ENCODE measurements at places on chromosomes 3 and 15. TPM values are rescaled to one million over a fixed set of nuclear protein-coding genes. Genes with fewer than 3 reads are reported as not detected.

DNA sequence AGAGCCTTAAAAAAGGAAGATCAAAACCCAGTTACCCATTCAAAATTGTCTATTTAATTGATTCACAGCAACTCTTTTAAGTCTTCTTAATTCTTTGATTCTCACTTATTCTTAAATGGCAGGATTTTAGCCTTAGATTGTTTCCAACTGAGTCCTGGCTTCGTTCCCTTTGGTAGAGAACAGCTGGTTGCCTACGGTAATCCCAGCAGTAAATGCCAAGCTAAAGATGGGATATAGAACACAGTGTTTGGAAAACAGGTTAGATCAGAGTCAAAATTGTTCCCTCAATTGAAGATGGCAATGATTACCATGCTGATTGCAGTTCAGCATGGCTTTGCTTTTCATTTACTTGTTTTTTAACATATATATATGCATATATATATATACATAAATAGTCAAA, 300.9 kb downstream of the PYDC2 start:
- no peak overlapping the region for H3K27ac ChIP-seq
- H3K4me1 ChIP-seq: no peaks in the 10 kb centered on the region
- DNase-seq: no peak
- H3K4me3 ChIP-seq: no peak overlapping the region
- H3K36me3 ChIP-seq: no peaks in the 10 kb centered on the region

DNA sequence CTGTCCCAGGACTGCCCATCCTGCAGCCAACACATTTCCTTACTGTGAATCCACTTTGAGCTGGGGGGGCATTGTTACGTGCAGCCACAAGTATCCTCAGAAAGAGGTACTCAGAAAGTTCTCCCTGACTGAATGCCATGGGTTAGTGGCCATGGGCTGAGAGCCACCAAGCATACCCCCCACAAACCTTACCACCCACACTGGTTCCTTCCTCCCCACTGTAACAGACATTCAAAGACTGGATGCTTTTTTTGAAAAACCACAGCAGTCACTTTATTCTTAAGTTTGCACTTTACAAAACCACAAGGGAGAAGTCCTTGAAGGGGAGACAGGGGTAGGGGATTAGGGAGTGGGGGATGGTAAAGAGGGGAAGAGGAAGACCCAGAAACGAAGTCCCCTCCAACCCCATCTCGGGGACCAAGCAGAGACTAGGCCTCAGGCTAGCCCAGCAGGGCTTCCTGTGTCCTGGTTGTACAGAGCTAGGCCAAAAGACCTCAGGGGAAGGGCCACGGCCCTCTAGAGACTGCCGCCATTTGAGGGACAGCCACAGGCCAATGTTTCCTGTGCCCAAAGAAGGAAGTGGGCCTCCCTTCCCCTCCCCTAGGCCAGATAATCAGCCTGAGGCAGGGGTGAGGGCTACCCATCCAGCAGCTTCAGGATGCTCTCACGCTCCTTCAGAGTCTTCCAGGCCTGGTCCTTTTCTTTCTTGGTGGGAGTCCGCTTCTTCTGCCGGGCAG, 10.1 kb upstream of the CAMK1 start:
- H3K27me3 ChIP-seq: no peaks in the 10 kb centered on the region
- H3K27ac ChIP-seq: no peak overlapping the region
- no peak for DNase-seq
- H3K36me3 ChIP-seq: peaks cover 39% of the 10 kb centered on the region
- H3K4me3 ChIP-seq: no peak overlapping the region
- H3K4me1 ChIP-seq: peaks cover 16% of the 10 kb centered on the region

DNA sequence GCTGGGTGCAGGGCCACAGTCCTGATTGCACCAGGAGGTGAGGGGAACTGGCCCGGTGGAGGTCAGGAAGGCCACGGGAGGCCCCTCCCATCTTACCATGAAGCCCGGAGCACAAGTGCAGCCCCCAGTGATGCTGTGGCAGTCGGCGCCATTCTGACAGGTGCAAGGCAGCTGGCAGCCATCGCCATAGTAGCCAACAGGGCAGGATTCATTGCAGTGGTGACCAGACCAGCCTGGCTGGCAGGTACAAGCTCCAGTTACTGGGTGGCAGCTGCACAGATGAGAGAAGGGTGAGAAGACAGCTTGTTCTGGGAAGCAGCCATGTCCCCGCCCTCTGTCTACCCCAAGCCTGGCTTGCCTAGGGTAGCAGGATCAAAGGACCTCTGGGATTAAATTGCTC, 88.2 kb downstream of the RAB11A start:
- no peaks in the 10 kb centered on the region for H3K36me3 ChIP-seq
- no peak for DNase-seq
- no peak overlapping the region for H3K27ac ChIP-seq
- 0 out of 2 replicates have a peak, but pooled peaks cover 5% of the 10 kb centered on the region for H3K4me1 ChIP-seq

DNA sequence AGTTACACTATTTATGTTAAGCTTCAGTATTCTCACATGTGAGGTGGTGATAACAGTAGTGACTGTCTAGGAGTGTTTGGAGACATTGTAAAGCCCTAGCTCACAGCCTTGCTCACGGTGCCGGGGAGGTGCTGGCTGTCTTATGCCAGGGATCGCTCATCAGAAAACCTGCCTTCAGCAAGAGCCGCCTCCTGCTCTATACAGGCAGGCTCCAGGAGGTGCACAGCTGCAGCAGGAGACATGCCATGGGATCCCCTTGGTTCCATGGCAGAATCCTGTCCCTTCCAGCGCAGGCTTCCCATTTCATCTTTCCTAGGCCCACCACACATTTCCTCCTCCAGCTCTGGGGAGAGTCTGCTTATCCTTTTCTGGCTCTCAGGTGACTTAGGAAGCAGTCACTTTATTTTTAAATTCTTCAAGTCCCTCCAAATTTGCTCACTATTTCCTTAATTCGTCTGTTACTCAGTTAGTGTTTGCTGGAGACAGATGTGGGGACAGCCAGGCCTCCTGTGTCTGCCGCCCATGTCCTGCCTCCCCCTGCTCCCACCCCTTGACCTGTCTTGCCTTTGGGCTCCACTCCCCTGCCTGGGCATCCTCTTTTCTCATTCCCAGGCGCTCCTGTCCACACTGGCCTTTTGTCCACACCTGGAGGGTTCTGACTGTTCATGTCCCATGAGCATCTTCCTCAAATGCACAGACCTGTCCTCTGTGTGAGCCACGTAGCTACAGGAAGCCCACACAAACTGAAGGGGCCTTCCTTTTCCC, 31.7 kb downstream of the SLCO2A1 start:
- H3K4me3 ChIP-seq: no peak overlapping the region
- no peak for DNase-seq
- no peak overlapping the region for H3K27ac ChIP-seq

DNA sequence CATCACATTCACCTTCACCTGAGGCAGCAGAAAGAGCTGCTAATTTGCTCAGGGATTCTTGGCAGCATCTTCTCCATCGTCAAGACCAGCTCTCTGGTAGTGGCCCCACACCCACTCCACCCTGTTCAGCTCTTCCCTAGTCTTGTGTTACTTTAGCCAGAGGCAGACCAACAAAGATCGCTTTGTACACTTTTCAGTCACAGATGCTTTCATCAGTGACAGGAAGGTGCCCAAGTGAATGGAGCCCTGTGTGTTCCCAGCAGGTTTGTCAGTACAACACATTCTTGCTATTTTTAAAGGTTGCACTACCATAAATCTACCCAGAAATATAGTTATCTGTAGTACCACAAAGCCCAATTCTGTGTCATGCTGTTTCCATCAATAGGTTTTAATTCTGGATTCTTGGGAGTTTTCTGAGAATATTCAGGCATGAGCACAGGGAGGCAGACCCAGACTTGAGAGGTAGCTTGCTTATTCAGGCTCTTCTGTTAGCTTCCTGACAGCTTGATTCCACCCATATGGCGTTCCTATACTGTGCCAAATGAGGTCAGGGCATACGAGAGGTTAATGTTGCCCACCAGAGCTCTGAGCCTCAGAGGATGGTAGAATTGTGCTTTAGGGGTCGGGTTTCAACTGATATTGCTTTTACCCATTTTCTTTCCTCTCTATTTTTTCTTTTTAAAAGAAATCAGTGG, 109.8 kb upstream of the MANF start:
- H3K4me3 ChIP-seq: no peak overlapping the region
- no peak for DNase-seq
- H3K36me3 ChIP-seq: no peaks in the 10 kb centered on the region
- H3K4me1 ChIP-seq: no peaks in the 10 kb centered on the region
- H3K27ac ChIP-seq: no peak overlapping the region
- H3K27me3 ChIP-seq: no peaks in the 10 kb centered on the region

- no peak for DNase-seq
- H3K4me3 ChIP-seq: no peak overlapping the region
- H3K27ac ChIP-seq: no peak overlapping the region
- H3K27me3 ChIP-seq: no peaks in the 10 kb centered on the region
- no peaks in the 10 kb centered on the region for H3K36me3 ChIP-seq
These were observed 10.6 kb downstream of the TMEM158 start for GRCh38 chr3:45215466-45215865.

- no peak for DNase-seq
- peaks cover 45% of the 10 kb centered on the region for H3K36me3 ChIP-seq
- no peaks in the 10 kb centered on the region for H3K27me3 ChIP-seq
- H3K4me1 ChIP-seq: no peaks in the 10 kb centered on the region
- no peak overlapping the region for H3K4me3 ChIP-seq
These were observed 59.8 kb downstream of the SNX4 start for GRCh38 chr3:125460233-125460632.

DNA sequence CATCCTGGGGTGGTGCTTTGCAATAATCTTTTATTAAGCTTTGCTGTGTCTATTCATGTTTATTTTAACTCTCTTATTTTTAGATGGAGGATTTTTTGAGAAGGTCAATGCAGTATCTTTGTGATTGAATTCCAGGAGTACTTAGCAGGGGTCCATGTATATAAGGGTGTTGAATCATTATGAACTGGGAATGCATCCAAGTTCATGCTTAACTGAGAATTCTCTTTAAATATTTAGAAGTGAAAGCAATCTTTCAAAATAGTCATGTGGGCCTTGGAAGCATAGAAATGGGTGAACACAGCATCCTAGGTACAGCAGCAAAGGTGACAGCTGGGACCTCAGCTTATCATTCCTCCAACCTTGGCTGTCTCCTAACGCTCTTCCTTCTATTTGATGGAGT, 27.3 kb downstream of the SPTSSB start:
- H3K4me1 ChIP-seq: peaks cover 52% of the 10 kb centered on the region
- no peaks in the 10 kb centered on the region for H3K27me3 ChIP-seq
- DNase-seq: no peak
- H3K36me3 ChIP-seq: no peaks in the 10 kb centered on the region

DNA sequence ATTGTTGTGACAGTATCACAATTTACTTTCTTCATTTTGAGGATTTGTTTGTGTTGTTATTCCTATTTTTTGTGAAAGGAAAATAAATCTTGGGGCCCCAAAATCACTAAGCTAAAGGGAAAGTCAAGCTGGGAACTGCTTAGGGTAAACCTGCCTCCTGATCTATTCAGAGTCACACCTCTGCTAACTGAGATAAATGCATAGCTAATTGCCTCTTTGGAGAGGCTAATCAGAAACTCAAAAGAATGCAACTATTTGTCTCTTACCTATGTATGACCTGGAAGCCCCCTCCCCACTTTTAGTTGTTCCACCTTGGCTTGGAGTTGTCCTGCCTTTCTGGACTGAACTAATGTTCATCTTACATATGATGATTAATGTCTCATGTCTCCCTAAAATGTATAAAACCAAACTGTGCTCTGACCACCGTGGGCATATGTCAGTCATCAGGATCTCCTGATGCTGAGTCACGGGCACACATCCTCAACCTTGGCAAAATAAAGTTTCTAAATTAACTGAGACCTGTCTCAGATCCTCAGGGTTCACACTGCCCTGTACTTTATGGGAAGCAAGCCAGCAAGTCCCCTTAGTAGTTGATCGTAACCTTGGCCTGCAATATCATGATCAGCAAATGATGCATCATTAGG, 523.2 kb upstream of the GOLIM4 start:
- H3K4me3 ChIP-seq: no peak overlapping the region
- DNase-seq: no peak

DNA sequence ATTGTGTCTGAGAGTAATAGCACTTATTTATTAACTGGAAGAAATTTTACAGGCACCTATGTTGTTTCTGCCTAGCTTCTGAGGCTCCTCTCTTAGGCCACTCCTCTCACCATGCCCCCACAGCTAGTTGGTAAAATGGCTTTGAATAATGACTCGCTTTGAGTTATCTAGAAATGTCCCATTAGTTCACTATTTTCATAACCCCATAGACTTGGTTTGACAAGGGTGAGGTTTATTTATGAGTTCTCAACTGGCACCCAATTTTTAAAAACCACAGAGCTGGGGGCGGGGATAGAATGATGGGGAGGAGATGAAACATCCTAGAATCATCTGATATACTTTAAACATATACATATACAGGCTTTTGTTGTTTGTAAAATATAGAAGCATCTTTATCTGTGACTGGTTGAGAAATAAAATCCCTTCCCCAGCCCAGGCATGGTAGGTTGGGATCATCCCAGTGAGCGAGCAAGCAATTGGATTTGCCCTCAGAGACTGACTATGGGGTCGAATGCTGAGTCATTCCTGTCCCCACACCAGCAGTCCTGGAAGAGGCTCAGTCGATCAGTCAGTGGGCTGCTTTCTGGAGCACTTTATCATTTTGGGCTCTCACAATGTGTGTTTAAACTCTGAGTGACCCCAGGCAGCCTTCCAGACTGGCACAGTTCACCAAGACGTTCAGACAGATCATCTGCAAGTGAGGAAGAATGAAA, 60.2 kb upstream of the TSEN2 start:
- no peak for DNase-seq

GRCh38 chr15:101702077-101702476, 22.2 kb downstream of the TARS3 start:
- DNase-seq: no peak
- no peaks in the 10 kb centered on the region for H3K4me1 ChIP-seq
- no peaks in the 10 kb centered on the region for H3K27me3 ChIP-seq
- no peak overlapping the region for H3K27ac ChIP-seq

DNA sequence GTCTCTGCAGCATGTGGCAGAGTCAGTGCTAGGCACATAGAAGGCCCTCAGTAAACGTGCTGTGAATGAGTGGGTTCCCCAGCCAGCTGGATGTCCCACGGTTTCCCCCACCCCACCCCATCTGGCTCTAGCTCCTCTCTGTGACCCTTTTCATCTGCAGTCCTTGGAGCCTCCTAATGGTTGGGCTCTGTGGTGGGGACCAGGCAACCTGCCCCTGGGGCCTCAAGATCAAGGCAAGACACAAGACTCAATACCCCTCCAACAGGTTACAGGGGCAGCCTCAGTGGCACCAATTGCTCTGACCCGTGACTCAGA, 17.1 kb upstream of the CYP11A1 start:
- no peak for DNase-seq
- no peak overlapping the region for H3K27ac ChIP-seq
- peaks cover 20% of the 10 kb centered on the region for H3K4me1 ChIP-seq
- H3K36me3 ChIP-seq: no peaks in the 10 kb centered on the region

- no peaks in the 10 kb centered on the region for H3K27me3 ChIP-seq
- no peak overlapping the region for H3K27ac ChIP-seq
- no peaks in the 10 kb centered on the region for H3K36me3 ChIP-seq
- no peak for DNase-seq
- H3K4me1 ChIP-seq: no peaks in the 10 kb centered on the region
These were observed 556.6 kb upstream of the RGMA start for GRCh38 chr15:93645594-93645993.

- peak; percentile 9 for DNase-seq
- H3K4me1 ChIP-seq: peaks cover 62% of the 10 kb centered on the region
- H3K36me3 ChIP-seq: no peaks in the 10 kb centered on the region
These were observed 169.0 kb upstream of the TSC22D2 start for GRCh38 chr3:150238995-150239619.

Gene ERICH6
- not detected for total RNA-seq

Gene NDN
- total RNA-seq: 41.2 TPM

Gene SAMMSON
- total RNA-seq: not detected

Gene JMJD7
- 9.4 TPM for total RNA-seq

Gene CACNA1D
- total RNA-seq: not detected

Gene TMEM207
- not detected for total RNA-seq

Gene CYP1A1
- total RNA-seq: not detected

Gene PLA2G4E
- not detected for total RNA-seq

Gene VILL
- total RNA-seq: 0.16 TPM

Gene ALDH1A2
- total RNA-seq: not detected

Gene TLR9
- total RNA-seq: not detected
